Kidney epithelial cell (primary cell): ENCODE measurements at places on chromosomes 3 and 15.

DNA sequence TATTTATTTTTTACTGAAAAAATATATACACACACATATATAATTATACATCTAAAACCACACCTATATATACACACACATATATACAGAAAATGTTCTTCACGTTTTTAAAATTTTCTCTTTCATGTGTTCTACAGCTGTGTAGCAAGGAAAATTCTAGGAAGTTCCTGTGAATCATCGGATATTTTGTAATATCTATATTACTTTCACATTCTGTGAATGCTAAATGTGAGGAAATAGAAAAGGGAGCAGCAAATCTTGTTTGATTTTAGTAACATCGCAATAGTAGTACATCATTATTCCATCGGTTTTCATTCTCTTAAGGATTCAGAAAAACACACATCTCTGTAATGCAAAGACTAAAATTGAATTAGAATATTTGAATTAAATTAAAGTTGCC, 836.8 kb upstream of the NECTIN3 start:
- DNase-seq = no peak

- DNase-seq = no peak
These were observed 38.5 kb downstream of the B3GNT5 start for GRCh38 chr3:183291497-183292031.

GRCh38 chr15:68442041-68442440, 10.1 kb upstream of the ITGA11 start:
- no peak for DNase-seq

DNA sequence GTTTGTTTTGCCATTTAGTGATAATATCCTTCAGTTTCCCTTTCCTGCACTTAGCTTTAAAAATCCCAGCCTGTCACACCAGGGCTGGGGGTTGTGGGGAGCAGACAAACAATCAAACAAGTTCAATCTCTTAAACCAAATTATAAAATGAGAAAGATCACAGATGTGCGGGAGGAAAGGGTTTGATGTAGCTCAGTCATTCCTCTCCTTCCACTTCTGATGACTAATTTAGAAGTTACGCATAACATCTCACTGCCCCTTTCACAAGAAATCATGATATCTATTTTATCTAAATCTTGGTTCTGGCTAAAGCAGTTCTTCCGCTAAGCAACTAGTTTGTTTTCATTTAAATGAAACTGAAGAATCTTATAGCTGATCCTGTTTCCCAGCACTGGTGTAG, 34.1 kb upstream of the ATG7 start:
- peak; percentile 44 for DNase-seq

DNA sequence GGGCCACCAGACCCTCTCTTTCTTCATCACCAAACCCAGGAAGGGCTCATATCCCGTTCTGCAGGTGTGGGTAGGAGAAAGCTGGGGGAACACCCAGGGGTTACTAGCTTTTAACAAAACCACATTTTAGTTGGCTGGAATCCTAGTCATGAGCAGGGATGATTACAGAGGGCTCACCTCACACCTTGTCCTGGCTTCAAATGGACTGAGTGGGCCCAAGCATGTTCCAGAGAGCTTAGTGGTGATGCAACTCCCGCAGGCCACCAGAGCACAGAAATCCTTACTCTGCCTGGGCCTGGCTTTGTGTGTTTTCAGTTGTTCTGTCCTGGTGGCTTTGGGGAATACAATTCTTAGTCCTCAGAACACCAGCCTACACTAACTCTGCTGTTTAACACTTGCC, 56.8 kb upstream of the RYK start:
- no peak for DNase-seq

GRCh38 chr3:19997502-19997901, 14.6 kb downstream of the PP2D1 start:
- no peak for DNase-seq

- no peak for DNase-seq
These were observed 1.6 kb upstream of the PLOD2 start for GRCh38 chr3:146162561-146162960.

- no peak for DNase-seq
These were observed 404.2 kb upstream of the IL12A start for GRCh38 chr3:159584421-159584820.

- DNase-seq = no peak
These were observed 24.8 kb downstream of the ZBTB38 start for GRCh38 chr3:141392897-141393734.

DNA sequence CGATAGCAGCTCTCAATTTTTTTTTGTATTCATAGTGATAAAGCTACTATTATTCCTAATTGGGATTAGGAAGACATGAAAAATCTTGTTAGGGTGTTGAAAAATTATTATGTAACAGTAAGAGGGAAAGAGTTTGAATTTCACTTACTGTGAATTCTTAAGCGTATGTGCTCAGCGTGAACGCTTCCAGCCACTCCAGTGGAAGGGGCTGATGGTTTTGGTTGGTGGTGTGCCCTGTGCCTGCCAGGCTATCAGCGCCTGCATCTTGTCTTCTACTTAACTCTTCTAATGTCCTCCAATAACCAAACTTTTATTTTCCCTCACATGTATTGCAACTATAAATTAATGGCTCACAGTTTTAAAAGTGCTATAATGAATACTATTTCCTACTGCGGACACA, 22.5 kb downstream of the CDIN1 start:
- DNase-seq = no peak

- no peak for DNase-seq
These were observed 78.5 kb downstream of the HMG20A start for GRCh38 chr15:77499087-77499760.

GRCh38 chr3:184593220-184593927, 31.8 kb downstream of the EPHB3 start:
- no peak for DNase-seq

GRCh38 chr3:55692957-55693558, 206.0 kb upstream of the WNT5A start:
- DNase-seq = no peak

DNA sequence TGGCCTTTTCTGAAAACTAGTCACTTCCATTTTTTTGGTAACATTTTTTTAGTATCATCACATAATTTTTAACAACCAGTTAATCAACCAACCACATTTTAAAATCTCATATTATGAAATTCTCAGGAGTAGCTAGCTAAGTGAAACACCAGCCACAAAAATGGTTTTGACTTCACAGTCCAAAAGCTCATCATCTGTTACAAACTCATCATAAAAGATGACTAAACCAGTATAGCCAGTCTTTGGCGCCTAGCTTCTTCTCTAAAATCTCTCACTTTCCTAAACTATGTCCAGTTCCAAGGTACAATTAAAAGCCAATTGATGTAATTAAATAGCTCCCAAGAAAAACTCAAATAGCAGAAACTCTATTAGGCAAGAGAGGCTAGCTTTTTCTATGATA, 88.2 kb upstream of the ZNF385D start:
- DNase-seq = no peak

GRCh38 chr3:7382293-7383010, 521.5 kb downstream of the GRM7 start:
- DNase-seq = peak; percentile 50

- DNase-seq = no peak
These were observed 2.3 kb downstream of the LRRC28 start for GRCh38 chr15:99253381-99254090.

DNA sequence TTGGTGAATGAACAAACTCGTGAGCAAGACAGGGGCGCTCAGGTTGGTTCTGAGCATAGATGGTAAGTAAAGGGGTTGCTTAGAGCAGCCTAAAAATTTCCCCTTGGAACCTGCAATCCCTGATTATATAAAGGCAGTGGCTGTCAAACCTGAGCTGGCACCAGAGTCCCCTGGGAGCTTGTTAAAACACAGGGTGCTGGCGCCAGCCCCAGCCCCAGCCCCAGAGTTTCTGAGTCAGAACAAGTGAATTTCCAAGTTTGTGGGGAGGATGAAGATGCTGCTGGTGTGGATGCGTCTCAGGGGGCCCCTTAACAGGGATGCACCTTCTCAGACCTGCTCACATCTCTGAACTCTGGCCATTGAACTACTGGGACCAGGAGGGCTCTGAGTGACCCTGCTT, 48.2 kb downstream of the FEM1B start:
- DNase-seq = no peak

DNA sequence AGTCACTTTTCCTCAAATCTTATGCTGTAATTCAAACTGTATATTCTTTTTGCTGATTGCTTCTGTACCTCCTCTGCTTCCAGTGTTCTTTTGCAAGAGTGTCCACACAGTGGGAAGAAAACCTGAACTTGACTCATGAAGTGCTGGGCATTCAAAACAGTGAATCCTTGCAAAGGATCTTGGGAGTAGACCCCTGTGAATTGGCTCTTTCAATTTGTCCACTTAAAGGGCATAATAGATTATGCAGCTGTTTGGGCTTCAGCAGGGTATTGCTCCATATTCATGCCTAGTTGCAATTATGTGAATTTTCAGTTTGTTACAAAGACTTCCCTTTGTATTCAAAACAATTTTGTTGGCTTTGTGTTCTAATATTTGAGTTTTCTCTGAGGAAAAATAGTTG, 11.4 kb downstream of the ZFAND6 start:
- DNase-seq = no peak

GRCh38 chr3:128316481-128316891, 150.2 kb downstream of the DNAJB8 start:
- no peak for DNase-seq

GRCh38 chr15:48427479-48427878, 96.2 kb downstream of the DUT start:
- no peak for DNase-seq

GRCh38 chr3:115804713-115805119, 181.4 kb downstream of the GAP43 start:
- no peak for DNase-seq

- no peak for DNase-seq
These were observed 4.3 kb downstream of the SLCO3A1 start for GRCh38 chr15:91857772-91858171.

DNA sequence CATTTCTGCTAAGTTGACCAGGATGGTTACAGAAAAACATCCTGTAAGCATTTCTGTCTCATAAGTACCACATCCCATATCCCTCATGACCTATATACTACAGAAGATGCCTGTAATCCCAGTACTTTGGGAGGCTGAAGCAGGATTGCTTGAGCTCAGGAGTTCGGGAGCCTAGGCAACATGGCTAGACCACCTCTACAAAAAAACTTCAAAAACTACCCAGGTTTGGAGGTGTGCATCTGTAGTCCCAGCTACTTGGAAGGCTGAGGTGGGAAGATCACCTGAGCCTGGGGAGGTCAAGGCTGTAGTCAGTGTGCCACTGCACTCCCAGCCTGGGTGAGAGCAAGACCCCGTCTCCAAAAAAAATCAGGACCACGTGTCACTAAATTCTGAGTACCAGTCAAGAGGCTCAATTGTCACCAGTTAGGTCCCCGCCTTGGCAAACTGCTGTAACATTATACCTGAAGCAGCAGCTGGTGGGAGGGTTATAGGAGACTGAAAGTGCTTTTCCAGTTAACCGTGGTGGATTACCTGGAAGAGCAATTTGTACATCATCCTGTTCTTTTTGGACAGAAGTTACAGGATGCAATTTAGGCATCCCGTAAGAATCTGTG, 6.2 kb downstream of the RPL32 start:
- DNase-seq = no peak

GRCh38 chr3:183122257-183122932, 23.1 kb upstream of the MCCC1 start:
- no peak for DNase-seq
